ENCODE measurements at places on chromosomes 16 and 17.

DNA sequence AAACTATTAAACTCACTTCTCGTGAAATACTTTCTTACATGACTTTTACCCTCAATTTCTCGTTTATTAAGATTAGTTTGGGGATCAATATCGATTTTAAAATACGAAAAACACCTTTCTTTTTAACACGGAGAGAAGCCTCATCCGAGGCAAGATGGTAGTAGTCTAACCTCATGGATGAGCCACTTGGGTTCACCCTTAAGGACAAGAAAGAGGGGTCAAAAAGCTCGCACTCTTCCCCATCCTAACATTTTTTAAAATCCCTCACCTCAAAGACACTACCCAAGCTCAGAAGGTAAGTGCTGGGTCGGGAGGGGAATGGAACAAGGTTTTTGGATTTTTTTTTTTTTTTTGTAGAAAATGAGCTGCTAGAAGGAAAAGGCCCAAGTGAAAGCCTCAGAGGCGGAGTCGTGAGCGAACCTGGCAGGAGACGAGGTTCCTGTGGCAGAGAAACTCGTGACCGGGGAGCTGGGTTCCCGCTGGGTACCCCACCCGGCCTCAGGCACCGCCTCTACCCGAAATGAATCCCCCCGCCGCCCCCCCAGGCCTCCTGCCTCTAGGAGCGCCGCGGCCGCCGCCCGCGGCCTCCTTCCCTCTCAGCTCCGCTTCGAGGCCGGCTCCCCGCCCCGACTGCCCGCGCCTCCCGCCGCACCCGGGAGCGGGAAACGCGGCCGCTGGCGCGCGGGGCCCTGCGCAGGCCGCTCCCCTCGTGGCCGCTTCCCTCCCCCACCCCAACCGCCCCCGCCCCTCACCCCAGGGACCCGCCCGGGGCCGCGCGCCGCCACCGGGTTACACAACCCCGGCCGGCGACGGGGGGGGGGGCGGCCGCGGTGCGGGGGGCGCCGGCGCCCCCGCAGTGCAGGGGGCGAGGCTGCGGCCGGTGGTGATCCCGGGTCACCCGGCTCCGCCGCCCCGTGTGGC, 1.6 kb downstream of the NUFIP2 start:
- DNase-seq, result peak; percentile 52

GRCh38 chr16:51152691-51153576, 1.9 kb upstream of the SALL1 start:
- DNase-seq, result no peak

GRCh38 chr17:82231562-82232321, 2.9 kb downstream of the SLC16A3 start:
- DNase-seq, result no peak

DNA sequence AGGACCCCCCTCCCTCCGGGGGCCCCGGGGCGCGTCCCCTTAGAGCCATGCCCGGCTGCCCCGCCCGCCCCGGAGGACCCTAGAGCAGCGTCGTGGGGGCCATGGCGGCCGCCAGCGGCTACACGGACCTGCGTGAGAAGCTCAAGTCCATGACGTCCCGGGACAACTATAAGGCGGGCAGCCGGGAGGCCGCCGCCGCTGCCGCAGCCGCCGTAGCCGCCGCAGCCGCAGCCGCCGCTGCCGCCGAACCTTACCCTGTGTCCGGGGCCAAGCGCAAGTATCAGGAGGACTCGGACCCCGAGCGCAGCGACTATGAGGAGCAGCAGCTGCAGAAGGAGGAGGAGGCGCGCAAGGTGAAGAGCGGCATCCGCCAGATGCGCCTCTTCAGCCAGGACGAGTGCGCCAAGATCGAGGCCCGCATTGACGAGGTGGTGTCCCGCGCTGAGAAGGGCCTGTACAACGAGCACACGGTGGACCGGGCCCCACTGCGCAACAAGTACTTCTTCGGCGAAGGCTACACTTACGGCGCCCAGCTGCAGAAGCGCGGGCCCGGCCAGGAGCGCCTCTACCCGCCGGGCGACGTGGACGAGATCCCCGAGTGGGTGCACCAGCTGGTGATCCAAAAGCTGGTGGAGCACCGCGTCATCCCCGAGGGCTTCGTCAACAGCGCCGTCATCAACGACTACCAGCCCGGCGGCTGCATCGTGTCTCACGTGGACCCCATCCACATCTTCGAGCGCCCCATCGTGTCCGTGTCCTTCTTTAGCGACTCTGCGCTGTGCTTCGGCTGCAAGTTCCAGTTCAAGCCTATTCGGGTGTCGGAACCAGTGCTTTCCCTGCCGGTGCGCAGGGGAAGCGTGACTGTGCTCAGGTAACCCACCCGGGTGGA, 759 bp downstream of the ALKBH5 start:
- DNase-seq, result peak; percentile 75

- no peak for DNase-seq
These were observed 45.6 kb downstream of the METRNL start for GRCh38 chr17:83124871-83125514.

GRCh38 chr17:60641810-60642220, 35.8 kb upstream of the BCAS3 start:
- DNase-seq, result peak; percentile 53

GRCh38 chr17:36808180-36808661, 129.1 kb upstream of the LHX1 start:
- no peak for DNase-seq

GRCh38 chr17:31499771-31500554, 108.5 kb downstream of the RAB11FIP4 start:
- DNase-seq, result peak; percentile 44

DNA sequence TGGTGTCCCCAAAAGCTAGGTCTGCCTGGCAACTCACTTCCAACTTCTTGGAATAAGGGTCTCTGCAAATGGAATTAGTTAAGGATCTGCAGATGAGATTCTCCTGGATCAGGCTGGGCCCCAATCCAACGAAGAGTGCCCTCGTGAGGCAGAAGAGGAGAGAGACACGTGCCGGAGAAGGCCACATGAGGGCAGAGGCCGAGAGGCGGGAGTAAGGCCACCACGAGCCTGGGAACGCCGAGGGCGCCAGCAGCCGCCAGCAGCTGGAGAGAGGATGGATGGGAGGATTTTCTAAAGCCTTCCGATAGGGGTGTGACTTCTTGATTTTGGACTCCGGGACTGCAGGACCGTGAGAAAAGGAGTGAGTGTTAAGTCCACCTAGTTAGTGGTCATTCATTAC, 76.3 kb downstream of the JPH3 start:
- DNase-seq, result no peak

- no peak for DNase-seq
These were observed 7.7 kb downstream of the GINS3 start for GRCh38 chr16:58399718-58400633.

- DNase-seq, result peak; percentile 50
These were observed 1.8 kb upstream of the HELZ start for GRCh38 chr17:67246653-67247415.

DNA sequence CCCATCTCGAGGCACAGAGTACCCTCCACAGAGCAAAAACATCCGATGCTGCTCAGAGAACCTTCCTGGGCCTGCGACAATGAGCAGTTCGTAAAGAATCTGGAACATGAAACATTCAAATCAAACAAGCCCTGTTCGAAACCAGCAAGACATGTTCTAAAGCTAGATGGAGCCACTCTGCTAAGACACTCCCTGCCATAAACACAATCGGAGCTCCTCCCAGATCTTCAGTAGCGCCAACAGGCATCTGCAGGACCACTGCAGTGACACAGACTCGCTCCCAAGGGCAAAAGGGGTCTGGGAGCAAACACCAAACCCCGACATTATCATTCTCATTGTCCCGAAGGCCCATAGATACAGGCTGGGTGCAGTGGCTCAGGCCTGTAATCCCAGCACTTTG, 108.7 kb downstream of the ZFHX3 start:
- DNase-seq, result no peak

- no peak for DNase-seq
These were observed 51.6 kb upstream of the ETV4 start for GRCh38 chr17:43597624-43598356.

DNA sequence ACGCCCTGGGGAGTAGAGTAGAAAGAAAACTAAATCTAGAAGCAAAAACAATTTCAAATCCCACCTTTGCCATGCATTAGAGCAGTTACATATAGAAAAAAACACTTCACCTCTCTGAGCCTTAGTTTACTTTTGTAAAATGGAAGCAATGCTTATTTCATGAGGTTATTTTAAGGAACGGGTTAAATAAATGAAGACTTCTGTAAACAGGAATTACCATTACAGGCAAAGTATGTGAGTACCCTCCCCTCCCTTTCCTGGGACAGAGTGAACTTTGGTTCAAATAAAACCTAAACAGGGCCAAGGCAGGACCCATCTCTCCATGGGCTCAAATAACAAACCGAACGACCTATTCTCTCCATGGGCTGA, 4.5 kb upstream of the KRT15 start:
- no peak for DNase-seq

DNA sequence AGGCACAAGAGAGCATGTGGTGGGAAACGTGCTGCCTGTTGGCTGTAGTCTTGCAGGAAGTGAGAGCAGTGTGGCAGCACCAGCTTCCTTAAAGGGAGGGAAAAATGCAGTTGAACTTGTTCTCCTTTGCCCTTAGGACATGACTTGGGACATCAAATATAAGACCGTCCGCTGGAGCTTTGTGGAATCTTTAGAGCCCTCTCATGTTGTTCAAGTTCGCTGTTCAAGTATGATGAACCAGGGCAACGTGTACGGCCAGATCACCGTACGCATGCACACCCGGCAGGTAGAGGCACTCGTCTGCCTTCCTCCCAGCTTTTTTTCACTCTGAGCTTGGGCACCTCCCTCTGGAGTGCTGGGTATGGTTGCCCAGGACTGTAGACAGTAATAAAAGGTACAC, 23.3 kb downstream of the GPR179 start:
- DNase-seq, result no peak

GRCh38 chr16:3590736-3591435, 13.7 kb upstream of the NLRC3 start:
- DNase-seq, result no peak

GRCh38 chr16:83743241-83743640, 64.5 kb upstream of the HSBP1 start:
- no peak for DNase-seq

- peak; percentile 26 for DNase-seq
These were observed 49.9 kb downstream of the NLRC5 start for GRCh38 chr16:57039148-57039812.

- DNase-seq, result no peak
These were observed 1.0 kb upstream of the ZNF500 start for GRCh38 chr16:4767872-4768548.

- no peak for DNase-seq
These were observed 70.2 kb upstream of the PSMD7 start for GRCh38 chr16:74226338-74226954.

DNA sequence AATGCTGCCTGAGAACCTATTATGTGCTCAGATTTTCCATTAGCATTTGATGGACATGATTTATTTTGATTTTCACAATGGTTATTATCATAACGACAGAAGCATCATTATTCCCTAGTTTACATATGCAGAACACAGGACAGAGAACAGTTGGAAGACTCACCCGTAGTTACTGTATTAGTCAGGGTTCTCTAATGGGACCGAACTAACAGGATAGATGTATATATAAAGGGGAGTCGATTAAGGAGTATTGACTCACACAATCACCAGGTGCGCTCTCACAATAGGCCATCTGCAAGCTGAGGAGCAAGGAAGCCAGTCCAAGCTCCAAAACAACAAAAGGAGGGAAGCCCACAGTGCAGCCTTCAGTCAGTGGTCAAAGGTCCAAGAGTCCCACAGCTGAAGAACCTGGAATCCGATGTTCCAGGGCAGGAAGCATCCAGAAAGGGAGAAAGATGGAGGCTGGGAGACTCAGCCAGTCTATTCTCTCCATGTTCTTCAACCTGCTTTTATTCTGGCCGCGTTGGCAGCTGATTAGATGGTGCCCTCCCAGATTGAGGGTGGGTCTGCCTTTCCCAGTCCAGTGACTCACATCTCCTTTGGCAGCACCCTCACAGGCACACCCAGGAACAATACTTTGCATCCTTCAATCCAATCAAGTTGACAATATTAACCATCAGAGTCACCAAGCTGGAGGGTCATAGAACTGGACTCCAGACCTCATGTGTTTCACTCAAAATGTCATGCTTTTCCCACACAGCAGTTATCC, 92.7 kb upstream of the XYLT1 start:
- DNase-seq, result no peak

DNA sequence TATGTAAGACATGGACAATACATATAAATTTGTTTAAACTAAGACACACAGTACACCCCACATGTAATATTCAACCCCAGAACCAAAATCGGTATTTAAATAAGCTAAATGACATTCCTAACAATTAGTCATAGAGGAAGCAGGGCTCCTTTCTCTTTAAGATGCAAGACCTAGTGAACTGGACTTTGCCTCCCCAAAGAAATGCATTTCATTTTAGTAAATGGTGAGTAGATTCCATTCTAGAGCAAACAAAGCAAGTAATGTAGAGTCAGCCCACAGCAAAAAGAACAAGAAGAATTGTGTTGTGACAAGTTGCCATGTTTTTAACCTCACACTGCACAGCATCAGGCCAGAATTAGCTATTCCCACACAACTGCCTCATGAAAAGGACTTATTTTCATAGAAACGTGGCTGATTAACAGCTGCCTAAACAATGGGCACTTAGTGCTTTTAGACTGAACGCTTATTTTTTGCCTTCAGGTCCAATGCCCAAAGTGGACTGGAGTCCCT, 14.4 kb downstream of the DNAJC7 start:
- DNase-seq, result no peak

DNA sequence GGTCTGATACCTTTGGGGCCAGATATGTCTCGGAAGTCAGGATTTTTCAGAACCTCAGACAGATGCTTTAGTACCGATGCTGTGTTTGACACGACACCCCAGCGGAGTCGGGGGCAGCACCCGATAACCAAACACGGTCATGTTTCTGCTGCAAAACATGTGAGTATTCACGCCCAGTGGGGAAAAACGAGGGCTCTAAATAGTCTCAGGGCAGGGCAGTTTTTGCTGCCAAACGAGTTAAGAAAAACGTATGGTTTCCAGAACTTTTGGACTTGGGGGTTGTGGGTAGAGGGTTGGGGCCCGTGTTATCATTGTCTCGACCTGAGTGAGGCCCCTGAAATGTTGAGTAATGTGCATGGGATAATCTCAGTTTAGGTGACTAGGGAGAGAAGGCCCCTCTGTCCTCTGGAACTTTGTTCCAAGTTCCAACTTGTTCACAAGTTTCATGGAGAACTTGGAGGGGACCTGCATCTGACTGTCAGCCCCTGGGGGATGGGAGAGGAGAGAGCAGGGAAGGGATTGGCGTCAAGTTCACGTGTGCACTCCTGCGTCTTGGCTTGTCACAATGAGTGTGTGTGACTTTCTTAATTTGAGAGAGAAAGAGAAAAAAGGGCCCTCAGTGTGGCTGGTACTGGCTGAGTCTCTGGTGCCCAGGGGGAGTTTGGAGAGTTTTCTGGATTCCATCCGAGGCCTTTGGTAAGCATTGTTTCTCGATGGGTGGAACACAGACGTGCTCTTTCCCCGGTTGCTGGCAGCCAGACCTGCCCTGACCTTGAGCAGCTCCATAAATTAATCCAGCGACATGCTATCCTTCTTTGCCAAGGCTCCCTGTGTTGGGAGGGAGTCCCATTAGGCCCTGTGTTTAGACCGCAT, 83.9 kb upstream of the CIBAR2 start:
- no peak for DNase-seq
